SW 1271 (cell line): ENCODE measurements at places on chromosomes 3 and 15.

DNA sequence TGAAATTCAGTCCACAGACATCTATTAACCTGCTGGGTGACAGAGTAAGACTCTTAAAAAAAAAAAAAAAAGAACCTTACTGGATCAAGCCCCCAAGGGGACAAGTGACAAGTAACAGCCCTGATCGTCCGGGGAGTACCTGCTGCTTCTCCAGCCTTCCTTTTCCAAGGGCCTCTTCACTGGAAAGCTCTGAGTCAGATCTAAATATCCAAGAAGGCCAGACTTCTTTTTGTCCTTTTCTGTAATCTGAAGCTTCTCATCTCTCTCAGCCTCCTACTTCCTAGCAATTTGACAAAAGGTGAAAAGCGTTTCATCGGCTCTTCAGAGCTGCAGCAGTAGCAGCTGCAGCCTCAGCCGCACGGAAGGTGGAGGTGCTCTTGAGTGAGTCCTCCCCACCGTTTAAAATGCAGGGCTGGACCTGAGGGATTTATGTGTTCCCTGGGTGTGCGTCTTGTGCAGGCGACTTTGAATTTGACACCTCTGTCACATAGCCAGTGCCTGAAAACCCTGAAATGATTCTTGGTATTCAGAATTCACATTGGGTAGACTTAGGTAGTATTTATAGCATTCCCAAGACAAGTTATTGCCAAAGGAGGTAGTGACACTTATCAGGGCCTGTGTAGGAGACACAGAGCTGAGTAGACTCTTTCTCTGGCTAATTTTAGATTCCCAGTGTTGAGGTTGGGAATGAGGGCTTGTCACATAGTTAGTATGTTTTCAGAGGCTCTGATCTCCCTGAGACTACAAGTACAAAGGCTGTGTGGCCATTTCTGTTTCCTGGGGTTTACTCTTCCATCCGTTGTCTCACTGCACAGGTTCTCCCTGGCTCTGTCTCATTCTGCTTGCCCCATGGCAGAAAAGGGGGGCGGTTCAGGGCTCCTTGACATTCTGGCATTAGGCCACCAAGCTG, 291.2 kb upstream of the C2CD4B start:
- DNase-seq = no peak

DNA sequence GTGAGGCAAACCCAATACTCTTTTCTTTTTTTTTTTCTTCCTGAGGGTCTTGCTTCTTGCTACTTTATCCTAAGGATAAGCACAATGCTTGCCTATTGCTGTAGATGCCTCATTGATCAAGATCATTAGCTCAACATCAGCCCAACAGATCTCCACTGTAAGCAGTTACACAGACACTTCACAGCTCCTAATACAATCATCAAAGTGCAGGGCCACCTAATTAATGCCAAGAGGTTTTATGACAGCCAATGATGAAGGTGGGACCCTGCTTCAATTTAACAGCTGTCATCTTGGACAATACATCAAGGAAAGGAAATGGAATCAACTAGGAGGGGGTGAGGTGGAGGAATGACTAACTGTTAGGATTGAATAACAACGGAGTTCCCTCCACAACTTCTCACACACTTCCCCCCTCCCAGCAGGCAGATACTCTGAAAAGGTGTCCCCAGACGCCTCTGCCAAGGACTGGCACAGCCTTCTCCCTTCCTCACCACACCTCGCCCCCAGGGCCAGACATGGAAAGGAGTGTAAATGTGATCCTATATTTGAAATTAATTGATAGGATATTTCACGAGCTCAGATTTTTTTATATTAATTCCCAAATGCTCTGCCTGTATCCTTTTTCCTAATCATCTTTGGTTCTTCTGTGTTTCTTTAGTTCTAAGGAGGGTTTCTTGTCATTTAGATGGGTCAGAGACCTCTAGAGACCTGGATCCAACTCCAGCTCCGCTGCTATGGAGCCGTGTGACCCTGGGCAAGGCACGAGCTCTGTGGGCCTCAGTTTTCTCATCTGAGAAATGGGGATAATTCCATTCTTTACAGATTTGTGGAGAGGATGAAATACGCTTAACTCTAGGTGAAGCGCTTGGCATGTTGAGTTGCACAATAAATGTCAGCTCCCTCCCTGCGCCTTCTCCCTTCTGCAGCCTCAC, 1.2 kb downstream of the DCLK3 start:
- no peak for DNase-seq

- no peak for DNase-seq
These were observed 1.4 kb downstream of the MORF4L1 start for GRCh38 chr15:78873793-78874765.

- peak; percentile 12 for DNase-seq
These were observed 67.3 kb downstream of the MORC1 start for GRCh38 chr3:109050591-109051167.

DNA sequence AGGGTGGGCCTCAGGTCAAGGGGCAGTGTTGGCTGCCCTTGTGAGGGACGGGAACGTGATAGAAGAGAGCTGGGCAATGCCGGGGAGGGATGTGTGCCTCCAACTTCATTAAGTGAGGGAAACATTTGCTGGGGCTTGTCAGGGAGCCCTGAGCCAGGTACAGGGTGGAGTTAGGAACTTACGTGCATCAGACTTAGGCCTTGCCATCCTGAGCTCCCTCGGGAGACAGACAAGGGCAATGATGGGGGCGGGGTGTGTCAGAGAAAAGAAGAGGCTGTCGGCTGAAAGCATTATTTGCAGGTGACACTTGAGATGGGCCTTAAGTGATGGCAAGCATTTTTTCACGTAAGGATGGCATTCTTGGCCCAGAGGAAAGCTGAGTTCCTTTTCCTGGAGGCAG, 1.6 kb downstream of the FAM131A start:
- DNase-seq = no peak

GRCh38 chr3:160368804-160369203, 30.2 kb downstream of the IFT80 start:
- no peak for DNase-seq

DNA sequence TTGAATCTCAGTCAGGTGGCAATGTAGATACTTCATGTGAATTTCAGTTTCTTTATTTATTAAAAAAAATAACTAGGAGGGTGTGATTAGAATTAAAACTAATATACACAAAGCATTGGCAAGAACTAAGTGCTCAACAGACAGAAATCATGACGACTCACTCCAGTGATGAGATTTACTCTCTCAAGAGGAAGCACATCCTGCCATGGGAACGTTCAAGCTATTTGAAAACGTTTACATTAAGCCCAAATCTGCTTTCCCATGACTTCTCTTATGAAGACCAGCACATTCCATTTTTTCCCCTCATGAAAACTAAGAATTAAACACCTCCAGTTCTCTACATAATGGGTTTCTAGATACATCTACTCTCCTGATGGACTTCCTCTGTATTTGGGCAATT, 8.5 kb downstream of the WDR53 start:
- no peak for DNase-seq

- DNase-seq = no peak
These were observed 4.0 kb upstream of the HRH1 start for GRCh38 chr3:11150256-11150655.

DNA sequence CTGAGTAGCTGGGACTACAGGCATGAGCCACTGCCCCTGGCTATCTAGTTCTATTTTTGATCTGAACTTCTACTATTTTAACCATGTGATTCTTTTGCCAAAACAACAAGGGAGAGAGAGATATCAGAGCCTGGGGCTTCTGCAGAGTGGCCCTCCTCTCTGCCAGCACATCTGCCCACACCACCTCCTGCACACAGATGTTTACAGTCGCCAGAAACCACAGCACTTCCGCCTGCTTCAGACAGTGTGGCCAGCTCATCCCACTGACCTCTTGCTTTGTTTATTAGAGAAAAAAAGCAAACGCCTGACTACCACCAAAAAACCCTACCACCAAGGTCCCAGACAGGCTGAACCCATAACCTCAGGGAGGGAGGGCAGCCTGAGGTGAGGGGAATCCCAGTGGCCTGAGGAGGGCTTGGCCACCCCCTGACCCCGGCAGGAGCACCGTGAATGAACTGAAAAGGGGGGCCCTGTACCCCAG, 85.9 kb upstream of the ABHD2 start:
- DNase-seq = no peak

- no peak for DNase-seq
These were observed 103.5 kb upstream of the RPL32 start for GRCh38 chr3:12944849-12945248.
